A172 (cell line): ENCODE measurements at places on chromosomes 6 and 20. TPM values are rescaled to one million over a fixed set of nuclear protein-coding genes. Genes with fewer than 3 reads are reported as not detected.

DNA sequence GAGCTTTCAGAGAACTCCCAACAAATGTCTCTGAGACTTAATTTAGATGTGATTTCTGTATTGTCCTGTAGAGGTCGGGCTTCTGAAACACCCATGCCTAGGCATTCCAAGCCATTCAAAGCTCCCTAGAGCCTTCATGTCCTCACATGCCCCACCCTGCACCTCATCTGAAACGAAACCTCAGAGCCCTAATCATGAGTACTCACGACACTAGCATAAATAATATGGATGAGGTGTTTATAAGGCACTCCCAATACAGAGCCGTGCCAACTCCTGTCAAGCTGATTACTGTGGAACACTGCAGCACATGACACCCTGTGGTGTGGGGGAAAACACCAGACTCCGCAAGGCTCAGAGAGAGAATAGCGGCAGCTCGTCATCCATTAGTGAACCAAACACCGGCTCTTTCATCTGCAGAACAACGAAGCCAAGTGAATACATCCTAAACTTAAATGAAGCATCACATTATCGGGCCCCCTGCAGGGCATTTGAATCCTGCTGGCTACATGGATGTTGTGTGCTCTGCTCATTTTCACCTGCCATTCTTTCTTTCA lies 83.8 kb downstream of the FNDC1 start:
- peak; percentile 34 for DNase-seq

GRCh38 chr6:53861518-53861917 lies 66.7 kb downstream of the LRRC1 start:
- no peak for DNase-seq

GRCh38 chr6:1726341-1726768 lies 116.6 kb downstream of the FOXC1 start:
- DNase-seq: no peak

DNA sequence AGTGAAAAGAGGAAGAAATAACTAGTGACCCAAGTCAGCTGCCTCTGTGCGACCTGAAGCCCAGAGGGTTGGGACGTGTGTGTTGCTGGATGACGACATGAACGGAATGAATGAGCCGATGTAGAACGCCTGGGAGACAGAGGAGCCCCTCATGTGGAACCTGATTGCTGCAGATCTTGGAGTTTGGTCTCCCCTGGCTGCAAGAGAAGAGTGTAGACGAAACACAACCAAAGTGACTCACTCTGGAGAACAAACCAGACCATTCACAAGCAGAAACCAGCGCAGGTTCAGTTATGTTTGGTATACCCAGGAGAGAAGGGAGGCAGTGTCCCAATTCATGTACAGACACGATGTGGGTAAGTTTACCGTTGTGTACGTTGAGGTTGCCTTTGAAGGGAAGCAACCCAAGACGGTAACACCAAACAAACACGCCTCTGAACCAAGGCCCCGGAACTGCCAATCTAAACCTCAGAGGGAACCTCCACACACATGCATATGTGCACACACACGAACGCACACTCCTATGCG lies 265.9 kb downstream of the BMP7 start:
- DNase-seq: no peak

GRCh38 chr6:137231895-137232294 lies 12.7 kb upstream of the IFNGR1 start:
- DNase-seq: no peak

DNA sequence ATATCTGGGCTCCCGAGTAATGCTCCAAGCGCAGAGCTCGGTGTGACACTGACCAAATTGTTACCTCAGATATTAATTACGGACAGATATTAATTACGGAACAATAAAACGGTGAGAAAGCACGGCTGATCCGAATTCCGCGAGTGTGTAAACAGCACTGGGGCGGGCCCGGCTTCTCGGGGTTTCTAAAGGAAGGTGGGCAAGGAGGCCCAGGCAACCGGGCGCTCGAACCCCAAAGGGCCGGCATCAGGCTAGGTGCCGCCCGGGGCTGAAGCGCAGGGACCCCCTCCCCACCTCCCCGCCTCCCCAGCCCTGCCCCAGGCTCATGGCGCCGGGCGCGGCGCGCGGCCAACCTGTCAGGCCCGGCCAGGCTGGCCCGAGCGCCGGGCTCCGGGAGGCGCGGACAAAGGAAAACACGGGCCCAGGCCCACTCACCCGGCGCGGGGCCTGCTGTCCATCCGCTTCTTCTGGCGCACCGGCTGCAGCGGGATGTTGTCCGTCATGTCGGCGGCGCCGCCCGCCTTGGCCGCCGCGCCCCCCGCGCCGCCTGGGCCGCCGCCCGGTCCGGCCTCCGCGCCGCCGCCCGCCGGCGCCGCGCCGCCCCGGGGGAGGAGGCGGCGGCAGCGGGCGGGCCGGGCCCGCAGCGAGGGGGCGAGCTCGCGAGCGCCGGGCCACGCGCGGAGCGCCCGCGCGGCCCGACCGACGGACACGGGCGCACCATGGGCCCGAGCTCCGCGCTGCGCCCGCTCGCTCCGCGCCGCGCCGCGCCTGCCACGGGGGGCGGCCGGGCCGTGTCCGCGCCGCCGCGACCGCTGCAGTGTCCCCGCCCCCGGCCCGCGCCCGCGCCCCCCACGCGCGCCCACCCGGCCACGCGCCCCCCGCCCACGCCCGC lies at the start of gene ATP9A:
TSS of gene ATP9A (minus strand) at position 524 of the 892 bp plus-strand sequence. CDS start at position 503, 21 bp downstream.
- DNase-seq: no peak

- DNase-seq: no peak
Measured at GRCh38 chr6:28587746-28588075, 62.0 kb downstream of the GPX5 start.

GRCh38 chr6:133809406-133809805 lies 79.5 kb upstream of the TCF21 start:
- DNase-seq: no peak

- DNase-seq: no peak
Measured at GRCh38 chr6:71588490-71588889, 297.9 kb upstream of the RIMS1 start.

DNA sequence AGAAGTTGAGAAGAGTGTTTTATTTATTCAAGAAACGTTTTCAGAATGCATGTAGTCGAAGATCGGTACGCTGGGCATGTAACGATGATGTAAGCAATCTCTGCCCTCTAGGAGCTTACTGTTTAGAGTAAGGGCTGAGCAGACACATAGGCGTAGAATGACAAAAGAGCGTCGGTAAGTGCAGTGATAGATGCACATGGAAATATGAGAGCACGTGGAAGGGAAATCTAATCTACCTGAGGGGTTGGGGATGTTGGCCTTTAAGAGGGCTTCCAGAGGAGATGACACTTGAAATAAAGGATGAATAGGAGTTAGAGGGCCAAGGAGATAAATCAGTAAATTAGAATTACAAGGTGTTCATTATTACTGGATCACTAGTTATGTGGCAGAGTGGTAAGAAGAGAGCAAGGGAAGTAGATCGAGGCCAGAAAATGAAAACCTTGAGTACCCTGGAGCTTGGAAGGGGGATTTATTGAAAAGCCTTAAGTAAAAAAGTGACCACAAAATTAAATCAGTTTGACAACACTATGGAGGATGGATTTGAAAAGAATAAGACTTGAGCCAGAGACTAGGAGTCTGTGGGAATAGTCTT lies 782 bp downstream of the TRMT11 start:
- DNase-seq: no peak

GRCh38 chr6:92354270-92354829 lies 1065.0 kb downstream of the EPHA7 start:
- DNase-seq: no peak

DNA sequence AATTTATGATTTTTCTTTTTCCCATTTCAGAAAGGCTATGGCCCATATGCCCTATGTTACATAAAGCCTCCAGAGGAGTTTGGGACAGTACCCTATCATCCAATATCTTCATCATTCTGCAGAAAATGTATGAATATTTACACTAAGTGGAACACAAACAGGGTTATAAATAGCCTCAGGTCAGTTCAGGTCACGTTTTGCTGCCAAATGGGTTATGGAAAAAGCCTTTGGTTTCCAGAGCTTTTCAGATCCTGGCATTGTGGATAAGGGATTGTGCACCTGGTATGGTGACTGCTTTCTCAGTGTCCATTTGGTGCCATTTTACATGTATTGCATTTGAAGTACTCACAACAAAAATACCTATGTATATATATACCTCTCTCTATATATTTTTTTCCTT lies 29.4 kb downstream of the UTRN start:
- no peak for DNase-seq

GRCh38 chr6:138109042-138109997 lies 2.1 kb upstream of the PERP start:
- DNase-seq: peak; percentile 56

- DNase-seq: peak; percentile 88
Measured at GRCh38 chr20:37534401-37535157, 6.9 kb upstream of the BLCAP start.

DNA sequence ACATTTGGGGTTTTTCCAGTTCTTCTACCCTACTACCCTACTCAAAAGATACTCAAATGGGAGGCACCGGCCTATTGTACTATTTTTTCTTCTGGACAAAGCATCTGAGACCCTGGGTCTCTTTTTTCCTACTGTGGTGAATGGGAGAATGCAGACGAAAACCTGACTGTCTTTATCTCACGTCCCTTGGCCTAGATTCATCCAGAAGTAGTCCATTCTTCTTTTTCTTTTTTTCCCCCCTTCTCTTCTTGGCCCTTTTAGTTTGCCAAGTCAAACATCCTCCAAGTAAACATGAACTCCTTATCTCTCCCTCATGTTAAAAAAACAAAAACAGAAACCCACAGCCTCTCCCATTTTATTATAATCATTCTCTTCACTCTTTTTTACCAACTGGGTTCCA lies 8.7 kb upstream of the ILRUN start:
- no peak for DNase-seq

GRCh38 chr6:56796196-56796532 lies 153.5 kb upstream of the DST start:
- peak; percentile 57 for DNase-seq

TUBB1 gene
- total RNA-seq: 0.36 and 0.64 TPM in 2 replicates

CNPY3 gene
- 33.8 and 36.3 TPM in 2 replicates for total RNA-seq

SOX18 gene
- 0.21 and 1.9 TPM in 2 replicates for total RNA-seq

OPRL1 gene
- 0.81 and 1.2 TPM in 2 replicates for total RNA-seq

PI16 gene
- 0.74 TPM in 1 of 2 replicates, not detected in the other for total RNA-seq

RIOK1 gene
- total RNA-seq: 14.0 and 18.2 TPM in 2 replicates

ADTRP gene
- 1.9 and 3.9 TPM in 2 replicates for total RNA-seq

HLA-DPB1 gene
- total RNA-seq: 0.10 TPM in 1 of 2 replicates, not detected in the other

FAM83C gene
- 0.24 TPM in 1 of 2 replicates, not detected in the other for total RNA-seq

SLC25A27 gene
- 0.02 and 2.9 TPM in 2 replicates for total RNA-seq

CST9 gene
- not detected in 2 replicates for total RNA-seq
